ENCODE measurements at places on chromosomes 6 and 20.

DNA sequence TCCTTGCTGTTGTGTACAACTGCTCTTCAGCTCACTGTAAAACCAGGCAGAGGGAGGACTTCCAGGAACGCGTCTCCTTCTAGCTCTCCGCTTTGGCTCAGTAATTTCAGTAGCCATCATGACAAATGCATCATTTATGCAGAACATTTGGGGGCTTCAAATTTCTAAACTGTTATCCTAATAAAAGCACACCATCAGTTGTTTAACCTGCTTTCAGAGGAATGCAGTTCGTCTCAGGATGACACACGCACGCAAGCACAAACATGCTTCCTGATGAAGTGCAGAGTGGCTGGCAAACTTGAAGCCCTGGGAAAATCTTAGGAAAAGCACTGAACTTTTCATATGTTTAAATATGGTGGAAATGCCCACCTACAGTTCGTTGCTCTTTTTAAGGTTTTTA is 24.4 kb downstream of the SLC22A23 start:
- DNase-seq = no peak

GRCh38 chr20:34558320-34559218 is at the start of gene MAP1LC3A:
MAP1LC3A (plus strand) TSS chr20:34558718; CDS start chr20:34558869, 151 bp downstream.
- DNase-seq = peak; percentile 83

DNA sequence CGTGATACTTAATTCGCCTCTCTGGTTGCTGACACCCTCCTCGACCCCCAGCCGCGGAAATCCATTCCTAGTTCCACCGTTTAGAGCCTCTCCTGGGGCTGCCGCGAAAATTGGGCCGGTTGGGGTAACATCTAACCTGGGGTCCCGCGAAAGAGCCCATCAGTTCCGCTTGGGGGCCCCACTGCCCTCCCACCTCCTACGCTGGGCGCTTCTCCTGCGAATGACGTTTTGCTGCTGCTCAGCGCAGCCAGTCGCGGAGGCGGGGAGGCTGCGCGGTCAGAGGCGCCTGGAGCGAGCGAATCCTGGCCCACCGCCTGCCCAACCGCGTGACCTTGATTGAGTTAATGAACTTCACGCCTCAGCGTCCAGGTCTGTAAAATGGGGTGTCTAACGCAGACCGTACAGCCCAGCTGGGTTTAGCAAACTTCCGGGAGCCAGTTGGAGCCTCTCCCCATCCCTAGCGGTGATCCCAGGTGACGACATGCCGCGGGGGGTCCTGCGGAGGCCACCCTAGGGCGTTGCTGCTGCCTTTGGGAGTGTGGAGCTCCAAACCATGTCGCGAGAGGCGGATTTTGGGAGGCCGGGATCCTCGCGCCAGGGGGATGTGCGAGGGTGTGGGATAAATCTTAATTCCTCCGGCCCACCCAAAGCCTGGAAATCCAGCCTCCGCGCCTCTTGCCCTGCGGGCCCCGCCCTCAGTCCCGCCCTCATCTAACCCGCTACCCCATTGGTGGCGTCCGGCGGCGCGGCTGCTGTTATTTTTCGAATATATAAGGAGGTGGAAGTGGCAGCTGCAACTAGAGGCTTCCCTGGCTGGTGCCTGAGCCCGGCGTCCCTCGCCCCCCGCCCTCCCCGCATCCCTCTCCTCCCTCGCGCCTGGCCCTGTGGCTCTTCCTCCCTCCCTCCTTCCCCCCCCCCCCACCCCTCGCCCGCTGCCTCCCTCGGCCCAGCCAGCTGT is at the start of gene CDC25B:
Gene CDC25B (plus strand): TSS at position 800 of the 958 bp plus-strand sequence. CDS start 222 bp downstream, outside the sequence.
- DNase-seq = peak; percentile 89

DNA sequence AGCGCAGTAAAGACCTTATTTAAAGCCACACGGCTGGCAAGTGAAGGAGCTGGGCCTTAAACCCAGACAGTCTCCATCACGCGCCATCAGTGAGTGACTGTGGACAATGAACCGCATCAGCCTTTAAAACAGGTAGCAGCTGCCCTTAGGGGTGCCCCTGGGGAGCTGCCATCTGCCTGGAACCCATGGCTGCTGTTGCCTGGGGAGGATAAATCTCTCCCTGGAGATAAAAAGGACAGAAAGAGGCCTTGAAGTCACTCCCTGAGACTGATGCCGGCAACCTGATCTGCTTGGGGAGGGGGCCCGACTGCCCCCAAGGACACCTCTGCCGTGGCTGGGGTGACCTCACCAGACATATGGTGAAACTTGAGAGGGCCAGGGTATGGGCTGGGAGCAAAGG is 73.5 kb downstream of the PREX1 start:
- peak; percentile 19 for DNase-seq

DNA sequence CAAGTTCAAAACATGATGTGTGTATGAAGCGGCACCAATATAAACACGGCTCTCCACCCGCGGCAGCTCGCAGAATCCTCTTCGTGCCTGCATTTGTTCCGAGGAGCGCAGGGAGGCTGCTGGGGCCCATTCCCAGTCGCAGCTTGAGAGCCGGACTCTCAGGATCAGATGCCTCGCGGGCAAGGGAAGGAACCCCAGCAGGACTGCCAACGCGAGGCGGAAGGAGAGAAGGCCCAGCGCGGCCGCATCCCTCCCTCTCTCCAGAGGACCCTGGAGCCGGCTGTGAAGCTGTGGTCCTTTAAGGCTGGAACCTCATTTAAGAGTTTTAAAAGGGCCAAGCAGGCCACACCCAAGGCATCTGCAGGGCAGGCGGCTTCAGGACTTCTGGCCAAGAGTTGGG is 44.2 kb upstream of the ZBP1 start:
- no peak for DNase-seq

DNA sequence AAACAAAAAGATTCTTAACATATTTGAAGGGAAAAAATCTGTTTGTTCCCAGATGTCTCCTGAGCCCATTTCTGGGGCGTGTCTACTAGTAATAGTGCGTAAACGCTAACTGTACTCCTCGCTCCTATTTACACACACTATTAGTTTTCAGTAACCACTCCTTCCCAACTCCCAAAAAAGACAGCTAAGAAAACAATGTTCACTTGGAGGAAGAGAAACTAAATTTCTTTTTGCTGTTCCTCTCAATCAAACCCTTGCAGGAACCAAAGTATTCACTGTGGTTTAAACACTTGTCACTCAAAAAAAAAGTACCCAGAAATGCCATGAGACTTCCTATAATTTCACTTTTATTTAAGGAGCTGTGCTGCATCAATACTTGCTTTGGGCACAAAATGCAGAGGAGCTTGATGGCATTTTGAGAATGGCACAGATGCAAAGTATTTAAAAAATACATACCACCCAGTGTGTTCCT is 118.2 kb downstream of the BACH2 start:
- no peak for DNase-seq

GRCh38 chr6:51398793-51399192 is 580.1 kb downstream of the TFAP2B start:
- DNase-seq = no peak

- no peak for DNase-seq
Measured at GRCh38 chr20:55919956-55920355, 85.4 kb downstream of the CBLN4 start.

GRCh38 chr20:41366546-41367392 is at the start of gene EMILIN3:
EMILIN3 (minus strand) TSS chr20:41366818; CDS start chr20:41366634, 184 bp downstream.
- DNase-seq = no peak

GRCh38 chr6:122657601-122658000 is 47.4 kb downstream of the PKIB start:
- no peak for DNase-seq

GRCh38 chr20:16599257-16599656 is 26.0 kb upstream of the KIF16B start:
- no peak for DNase-seq

DNA sequence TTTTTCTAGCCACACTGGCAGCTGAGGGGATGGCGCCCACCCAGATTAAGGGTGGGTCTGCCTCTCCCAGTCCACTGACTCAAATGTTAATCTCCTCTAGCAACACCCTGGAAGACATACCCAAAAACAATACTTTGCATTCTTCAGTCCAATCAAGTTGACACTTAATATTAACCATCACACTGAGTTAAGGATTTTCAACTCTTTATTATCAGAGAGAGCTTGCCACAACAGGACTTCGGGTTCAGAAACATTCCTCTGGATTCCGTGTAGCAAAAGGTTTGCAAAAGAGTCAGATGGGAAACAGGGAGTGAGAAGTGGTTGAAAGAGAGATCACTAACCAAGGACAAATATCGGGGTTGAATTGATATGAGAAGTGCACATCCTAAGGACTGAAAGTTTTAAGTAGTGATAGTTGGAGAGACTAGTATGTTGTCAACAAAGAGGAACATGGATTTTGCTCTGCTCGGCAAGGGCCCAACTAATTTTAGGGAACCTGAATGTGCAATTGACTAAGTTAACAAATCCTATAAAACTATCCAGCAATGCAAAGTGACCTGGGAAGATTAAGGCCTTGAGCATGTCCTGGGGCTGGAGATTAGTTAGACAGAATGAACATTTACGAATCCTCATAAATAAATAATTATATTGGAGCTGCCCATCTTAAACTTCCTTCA is 137.0 kb upstream of the TENT5A start:
- no peak for DNase-seq

Data from NCI-H1092 (cell line).